NCI-H460 (cell line): ENCODE measurements at places on chromosomes 7 and 10. TPM values are rescaled to one million over a fixed set of nuclear protein-coding genes. Genes with fewer than 3 reads are reported as not detected.

SPAG6 gene
- total RNA-seq: not detected in 2 replicates

DNA sequence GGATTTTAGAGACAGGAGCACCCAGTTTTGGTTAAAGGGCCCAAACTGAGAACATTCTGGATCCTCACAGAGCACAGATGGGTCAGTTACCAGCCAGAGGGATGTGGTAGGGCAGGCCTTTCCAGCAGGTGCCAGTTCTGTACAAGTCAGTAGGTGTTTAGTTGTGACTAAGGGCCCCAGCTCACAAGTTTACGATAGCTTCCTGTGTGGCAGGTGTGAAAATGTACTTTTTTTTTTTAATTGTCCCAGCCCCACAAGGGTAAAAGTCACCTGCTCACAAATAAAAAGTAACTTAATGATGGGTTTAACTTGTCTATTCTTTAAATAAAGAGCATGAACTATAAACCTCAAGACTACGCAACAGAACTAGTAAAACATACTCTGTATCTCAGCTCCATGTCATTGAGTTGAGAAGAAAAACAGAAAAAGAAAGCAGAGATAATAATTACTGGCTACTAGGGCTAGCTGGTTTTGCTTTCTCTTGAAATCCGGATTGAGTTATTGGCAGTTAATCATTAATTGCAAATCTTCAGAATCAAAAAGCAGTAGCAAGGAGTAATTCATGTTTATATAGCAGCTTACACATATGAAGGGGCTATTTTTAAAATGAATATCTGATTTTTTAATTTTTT is 15.4 kb downstream of the NFE2L3 start:
- DNase-seq: no peak

GRCh38 chr10:77711683-77712049 is 74.1 kb upstream of the KCNMA1 start:
- no peak for DNase-seq

- no peak for DNase-seq
These were observed 1.3 kb upstream of the NAPEPLD start for GRCh38 chr7:103150192-103150591.

DNA sequence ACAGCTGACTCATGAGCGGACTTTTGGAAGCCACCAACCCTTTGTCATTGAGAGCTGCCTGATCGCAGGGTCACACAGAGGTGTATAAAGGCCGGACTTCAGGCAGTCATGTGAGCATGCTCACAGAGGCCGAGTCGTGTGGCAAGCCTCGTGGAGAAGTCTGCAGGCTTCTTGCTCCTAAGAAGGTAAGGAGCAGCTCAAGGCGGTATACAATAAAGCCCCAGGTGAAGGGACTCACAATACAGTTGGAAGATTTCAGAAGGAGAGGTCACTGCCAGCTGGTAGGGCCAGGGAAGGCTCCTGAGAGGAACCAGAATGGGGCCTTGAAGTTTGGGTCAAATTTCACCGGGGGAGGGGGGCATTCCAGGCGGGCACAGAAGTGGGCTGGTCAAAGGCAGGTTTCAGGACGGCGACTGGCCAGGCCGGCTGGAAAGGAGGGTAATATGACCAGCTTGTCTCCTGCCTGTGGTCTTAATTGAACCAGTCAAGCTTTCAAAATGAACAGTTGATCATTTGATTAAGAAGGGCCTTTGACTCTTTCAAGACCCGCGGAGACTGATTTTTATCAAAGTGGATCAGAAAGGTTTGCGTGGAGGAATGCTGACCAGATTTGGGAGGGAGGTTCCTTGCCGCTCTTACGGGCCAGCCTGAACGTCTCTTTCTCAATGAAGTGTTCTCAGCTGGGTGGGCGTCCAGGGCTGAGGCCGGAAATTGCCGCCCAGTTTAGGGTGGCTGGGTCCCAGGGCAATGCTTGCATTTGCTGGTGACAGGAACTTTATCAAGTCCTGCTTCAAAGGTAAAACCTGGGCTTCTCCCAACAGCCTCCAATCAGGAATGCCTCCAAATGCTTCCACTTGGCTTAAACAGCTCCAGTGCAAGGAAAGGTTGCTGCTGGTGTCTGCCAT is 178.6 kb downstream of the EMX2 start:
- no peak for DNase-seq

TMEM213 gene
- not detected in 2 replicates for total RNA-seq

GRCh38 chr7:44175730-44176129 is 13.5 kb downstream of the GCK start:
- no peak for DNase-seq

GRCh38 chr7:71485586-71485985 is 353.6 kb downstream of the GALNT17 start:
- no peak for DNase-seq

DNA sequence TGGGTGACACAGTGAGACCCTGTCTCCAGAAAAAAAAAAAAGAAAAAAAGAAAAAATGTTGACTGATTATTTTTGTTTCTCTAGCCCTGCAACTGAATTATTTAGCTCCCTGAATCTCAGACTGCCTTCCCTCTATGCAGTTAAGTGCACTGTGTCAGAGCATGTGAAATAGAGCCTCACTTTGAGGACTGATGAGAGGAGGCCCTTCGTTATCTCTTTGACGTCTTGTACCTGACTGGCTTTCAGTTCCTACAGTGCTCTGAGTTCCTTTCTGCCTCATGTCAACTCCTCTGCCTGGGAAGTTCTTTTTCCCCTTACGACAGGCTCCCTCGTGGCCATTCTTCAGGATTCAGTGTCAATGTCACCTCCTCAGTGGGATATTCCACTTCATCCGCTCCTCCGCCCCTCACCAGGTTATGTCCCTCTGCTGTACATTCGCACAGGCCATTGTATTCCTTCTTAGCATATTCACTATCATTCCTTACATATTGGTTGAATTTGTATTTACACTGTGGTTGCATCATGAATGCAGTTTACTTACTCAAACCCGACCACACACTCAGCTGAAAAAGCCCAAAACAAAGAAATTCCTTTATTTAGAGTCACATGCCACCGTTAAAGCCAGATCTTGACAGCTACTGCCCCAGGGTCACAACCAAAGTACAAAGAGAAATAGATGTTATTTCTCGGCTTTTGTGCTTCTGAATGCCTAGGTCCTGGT is 18.1 kb upstream of the CAMK2G start:
- no peak for DNase-seq

DNA sequence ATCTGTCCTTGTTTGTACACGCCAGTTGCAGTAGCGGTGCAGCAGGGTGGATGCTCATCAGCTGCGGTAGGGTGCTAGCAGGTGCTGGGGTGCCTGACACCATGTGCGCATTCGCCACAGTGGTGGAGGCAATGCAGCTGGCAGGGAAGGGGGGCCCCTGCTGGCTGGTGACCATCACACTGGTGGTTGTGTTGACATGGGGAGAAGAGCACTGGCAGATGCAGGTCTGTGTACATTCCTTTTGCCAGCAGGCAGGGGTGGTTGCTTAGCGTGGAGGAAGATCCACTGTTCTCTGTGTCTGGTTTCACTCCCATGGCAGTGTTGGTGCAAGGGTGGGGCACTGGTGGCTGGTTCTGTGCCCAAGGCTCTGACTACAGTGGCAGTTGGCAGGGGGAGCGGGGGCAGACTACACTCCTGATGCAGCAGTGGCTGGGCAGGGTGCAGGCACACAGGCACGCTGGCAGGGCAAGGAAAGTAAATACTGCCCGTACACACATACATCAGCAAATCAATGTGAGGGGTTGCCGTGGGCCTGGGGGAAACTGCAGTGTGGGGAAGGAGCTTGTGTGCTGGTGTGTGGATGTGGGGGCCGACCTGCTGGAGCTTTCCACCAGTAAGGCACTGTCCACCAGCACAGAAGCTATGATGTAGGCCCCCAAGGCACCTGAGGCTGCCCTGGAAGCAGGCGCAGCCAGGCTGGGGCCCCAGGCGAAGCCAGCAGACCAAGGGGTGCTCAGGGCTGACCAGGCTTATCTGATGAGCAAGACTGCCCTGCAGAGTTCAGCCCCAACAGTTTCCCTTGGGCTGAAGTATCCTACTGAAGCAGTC is 87.2 kb upstream of the UNC5B start:
- DNase-seq: no peak

- no peak for DNase-seq
These were observed 19.2 kb downstream of the ERCC6 start for GRCh38 chr10:49519717-49520116.

GRCh38 chr7:91420606-91421005 is 156.4 kb downstream of the FZD1 start:
- DNase-seq: no peak

COL13A1 gene
- total RNA-seq: 0.15 and 0.20 TPM in 2 replicates

DNA sequence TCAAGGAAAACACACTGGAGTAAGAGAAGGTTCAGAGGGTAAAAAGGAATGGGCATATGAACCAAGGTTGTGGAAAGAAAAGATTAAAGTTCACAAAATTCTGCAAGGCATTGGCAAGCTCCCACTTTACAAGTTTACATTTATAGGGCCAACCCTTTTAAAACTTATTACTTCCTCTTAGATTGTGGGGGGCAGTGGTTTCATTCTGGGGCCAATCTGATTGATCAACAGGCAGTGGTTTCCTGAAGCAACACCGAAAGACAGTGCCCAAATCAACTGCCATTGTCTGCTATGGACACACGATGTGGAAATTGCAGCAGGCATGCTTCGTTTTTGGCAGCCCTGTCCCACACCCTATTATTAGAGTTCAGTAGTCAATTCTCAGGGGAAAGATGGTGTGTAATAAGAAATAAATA is 154.0 kb downstream of the SGMS1 start:
- DNase-seq: no peak

DUSP5 gene
- 73.6 and 74.9 TPM in 2 replicates for total RNA-seq

KIAA1549 gene
- total RNA-seq: 6.3 and 7.5 TPM in 2 replicates

GRCh38 chr10:26642896-26643653 is 54.4 kb upstream of the PDSS1 start:
- no peak for DNase-seq

- DNase-seq: no peak
These were observed 3.4 kb upstream of the SLC18A2 start for GRCh38 chr10:117237401-117237991.

ZSWIM8 gene
- 19.7 and 32.4 TPM in 2 replicates for total RNA-seq
